ENCODE measurements at places on chromosomes 6 and 20.

- no peak for DNase-seq
These were observed 33.6 kb downstream of the SLC2A10 start for GRCh38 chr20:46743088-46743487.

GRCh38 chr20:32227306-32227705, 19.6 kb downstream of the POFUT1 start:
- no peak for DNase-seq

- no peak for DNase-seq
These were observed 41.2 kb upstream of the ASIP start for GRCh38 chr20:34200023-34200422.

- DNase-seq: no peak
These were observed 6.2 kb downstream of the TMEM242 start for GRCh38 chr6:157316871-157317814.

- DNase-seq: no peak
These were observed 15.2 kb downstream of the MAP1LC3A start for GRCh38 chr20:34573541-34574300.

DNA sequence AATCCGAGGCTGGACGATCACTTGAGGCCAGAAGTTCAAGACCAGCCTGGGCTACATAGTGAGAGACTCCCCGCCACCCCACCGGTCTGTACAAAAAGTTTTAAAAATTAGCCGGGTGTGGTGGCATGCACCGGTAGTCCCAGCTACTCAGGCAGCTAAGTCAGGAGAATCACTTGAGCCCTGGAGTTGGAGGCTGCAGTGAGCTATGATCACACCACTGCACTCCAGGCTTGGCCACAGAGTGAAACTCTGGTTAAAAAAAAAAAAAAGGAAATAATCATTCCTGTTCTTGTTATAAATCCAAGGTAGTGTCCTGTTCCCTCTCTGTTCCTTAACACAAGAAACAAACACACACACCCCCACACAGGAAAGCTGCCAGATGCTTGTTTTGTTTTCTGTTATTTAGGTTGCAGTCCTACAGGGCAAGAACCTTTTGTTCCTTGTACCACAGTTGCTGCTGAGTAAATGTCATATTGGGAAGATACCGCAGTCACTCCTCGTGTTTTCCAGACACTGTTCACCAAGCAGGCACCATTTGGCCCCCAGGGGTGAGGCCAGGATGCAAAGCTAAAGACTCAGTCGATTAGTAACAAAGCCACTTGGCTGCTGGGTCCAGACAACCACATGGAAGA, 28.9 kb downstream of the ASIP start:
- no peak for DNase-seq
